Activated naive CD4-positive, alpha-beta T cell treated with anti-CD3 and anti-CD28 coated beads for 36 hours (primary cell): ENCODE measurements at places on chromosomes 1 and 21. TPM values are rescaled to one million over a fixed set of nuclear protein-coding genes. Genes with fewer than 3 reads are reported as not detected.

- DNase-seq, result no peak
These were observed 250.9 kb upstream of the PBX1 start for GRCh38 chr1:164308101-164308500.

DNA sequence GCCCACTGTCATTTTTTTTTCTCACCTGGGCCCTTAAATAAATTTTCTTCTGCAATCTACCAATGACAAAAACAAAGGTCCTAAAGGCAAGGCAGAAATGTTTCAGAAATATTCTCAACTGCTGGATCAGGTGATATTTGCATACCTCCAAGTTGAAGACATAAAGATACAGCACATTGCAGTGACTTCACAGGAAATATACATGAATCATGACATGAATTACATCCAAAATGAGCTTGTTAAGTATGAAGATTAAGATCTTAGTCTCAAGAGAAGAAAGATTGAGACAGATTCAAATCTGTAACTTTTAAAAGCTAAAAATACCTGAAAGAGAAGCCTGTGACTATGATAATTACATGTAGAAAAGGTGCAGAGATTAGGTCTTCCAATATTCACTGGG, 207.8 kb downstream of the SIPA1L2 start:
- no peak for DNase-seq

- no peak for DNase-seq
These were observed 6.5 kb downstream of the CACHD1 start for GRCh38 chr1:64476251-64476952.

GRCh38 chr1:239733995-239734394, 347.6 kb downstream of the CHRM3 start:
- DNase-seq, result no peak

DNA sequence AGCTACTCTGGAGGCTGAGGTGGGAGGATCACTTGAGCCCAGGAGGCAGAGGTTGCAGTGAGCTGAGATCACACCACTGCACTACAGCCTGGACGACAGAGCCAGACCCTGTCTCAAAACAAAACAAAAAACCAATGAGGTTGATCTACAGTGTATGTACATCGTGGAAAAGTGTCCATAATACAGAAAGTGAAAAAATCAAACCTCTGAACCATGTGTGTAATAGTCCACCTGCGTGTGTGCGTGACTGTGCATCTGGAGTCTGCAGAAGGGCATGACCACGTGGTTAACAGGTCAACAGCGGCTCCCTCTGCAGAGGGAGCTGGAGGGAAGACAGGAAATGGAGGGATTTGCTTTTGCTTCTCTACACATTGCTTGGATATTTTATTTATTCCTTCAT, 32.4 kb upstream of the ENO1 start:
- DNase-seq, result no peak

DNA sequence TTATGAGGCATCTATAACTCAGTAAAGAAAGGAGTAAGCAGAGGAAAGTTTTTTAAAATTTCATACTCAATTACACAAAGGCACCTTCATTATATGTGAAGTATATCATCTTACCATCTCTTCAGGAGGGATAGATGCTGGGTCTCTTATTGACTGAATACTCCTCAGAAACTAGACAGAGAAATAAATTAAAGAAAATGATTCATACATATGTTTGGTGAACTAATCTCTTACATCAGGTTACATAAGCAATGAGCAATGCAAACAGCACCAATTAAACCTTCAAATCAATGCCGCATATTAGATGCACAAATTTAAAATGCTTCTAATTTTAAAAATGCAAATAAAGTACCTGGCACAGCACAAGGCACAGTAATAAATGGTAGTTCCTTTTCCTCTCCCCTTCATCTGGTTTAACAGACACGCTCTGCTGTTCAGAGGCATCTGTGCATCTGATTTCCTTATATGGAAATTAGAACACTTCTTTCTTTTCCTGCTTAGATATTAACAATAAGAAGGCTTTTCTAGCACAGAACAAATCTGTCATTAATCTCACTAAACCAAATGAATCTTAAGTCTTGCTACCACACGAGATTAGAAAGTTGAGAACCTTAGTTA, 20.0 kb downstream of the SCYL3 start:
- no peak for DNase-seq

- no peak for DNase-seq
These were observed 277.6 kb downstream of the PLPP3 start for GRCh38 chr1:56301791-56302190.

- DNase-seq, result no peak
These were observed 57.4 kb downstream of the PTPRC start for GRCh38 chr1:198696211-198696610.

DNA sequence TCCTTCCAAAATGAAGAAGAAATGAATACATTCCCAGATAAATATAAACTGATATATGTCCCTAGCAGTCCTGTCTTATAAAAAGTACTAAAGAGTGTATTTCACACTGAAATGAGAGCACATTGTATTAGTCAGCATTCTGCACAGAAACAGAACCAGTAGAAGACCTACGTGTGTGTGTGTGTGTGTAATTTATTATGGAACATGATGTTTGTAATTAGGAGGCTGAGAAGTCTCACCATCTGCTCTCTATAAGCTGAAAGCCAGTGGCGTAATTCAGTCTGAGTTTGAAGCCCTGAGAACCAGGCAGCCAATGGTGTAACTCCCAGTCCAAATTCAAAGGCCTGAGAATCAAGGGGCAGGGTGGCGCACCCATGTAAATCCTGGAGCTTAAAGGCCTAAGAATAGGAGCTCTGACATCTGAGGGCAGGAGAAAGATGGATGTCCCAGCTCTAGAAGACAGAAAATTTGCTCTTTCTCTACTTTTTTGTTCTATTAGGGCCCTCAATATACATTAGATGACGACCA, 146.5 kb upstream of the LYPLAL1 start:
- no peak for DNase-seq

DNA sequence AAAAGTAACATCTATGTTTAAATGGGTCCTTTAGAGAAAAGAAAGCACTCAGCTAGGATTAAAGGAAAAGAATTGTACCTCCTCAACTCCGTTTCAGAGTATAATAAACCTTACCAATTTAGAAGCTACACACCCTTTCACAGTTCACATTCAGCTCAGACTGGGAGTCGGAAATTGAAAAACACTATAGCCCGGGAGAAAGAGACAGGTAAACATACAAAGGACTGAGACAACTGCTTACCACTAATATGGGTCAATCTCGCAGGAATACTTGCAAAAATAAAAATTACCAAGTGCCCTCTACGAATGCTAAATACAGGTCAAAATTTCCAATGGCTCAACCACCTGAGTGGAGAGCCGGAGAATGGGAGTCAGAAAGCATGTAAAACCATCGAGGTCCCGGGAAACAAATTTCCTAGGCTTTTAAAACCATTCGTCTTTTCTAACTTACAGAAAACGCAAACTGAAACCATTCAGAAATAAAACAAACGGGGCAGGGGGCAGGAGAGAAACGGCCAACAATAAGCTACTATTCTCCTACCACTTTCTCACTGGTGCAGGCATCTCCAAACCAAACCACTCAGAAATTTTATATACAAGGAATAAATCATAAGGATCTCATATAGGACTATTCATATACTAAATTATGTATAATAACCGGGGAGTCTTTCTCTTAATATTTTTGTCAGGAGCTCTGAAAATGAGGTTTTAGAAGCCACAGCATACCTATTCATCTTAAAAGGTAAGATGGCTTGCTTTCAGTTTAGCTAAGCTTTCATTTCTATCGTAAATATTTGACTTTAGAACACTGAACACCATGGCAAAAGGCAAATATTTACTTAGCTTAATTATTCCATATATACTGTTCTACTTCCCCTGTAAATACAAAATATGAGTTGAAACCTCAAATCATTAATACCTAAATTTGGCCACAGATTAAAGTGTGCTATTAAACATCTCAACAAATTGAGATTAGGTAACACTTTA, 136.5 kb downstream of the RERE start:
- no peak for DNase-seq

DNA sequence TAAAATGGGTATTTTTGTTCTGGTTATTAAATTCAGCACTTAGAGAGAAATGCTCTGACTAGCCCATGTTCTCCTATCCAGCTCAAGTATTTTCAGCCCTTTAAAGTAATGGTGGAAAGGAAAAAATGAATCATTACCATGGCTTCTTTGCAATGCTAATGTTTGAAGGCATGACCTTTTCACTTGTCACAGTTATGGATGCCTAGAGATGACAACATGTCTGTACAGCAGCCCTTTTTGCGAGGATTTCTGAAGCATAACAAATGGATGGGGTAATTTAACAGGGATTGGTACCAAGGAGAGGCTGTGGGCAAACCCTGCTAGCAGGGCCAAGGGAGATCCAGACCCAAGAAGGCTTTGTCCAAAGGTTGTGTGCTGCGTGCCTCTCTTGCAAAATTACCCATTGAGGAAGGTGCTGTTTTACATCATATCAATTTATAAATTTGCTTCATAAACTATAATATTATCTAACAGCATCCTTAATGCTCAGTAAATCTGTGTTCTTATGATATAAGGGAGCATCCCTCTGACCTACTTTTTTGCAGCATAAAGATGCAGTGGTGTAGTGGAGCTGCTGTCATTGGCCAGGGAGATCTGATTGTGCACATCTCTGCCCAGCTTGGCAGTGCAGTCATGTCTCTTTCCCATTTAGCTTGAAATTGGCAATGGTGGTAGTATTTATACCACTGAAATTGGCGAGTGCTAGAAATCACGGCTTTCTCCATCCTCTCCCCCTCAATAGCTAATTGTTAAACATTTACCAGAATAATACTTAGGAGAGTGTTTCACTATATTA, 327.1 kb downstream of the PCP4 start:
- DNase-seq, result no peak

GRCh38 chr21:45818276-45818903, 163.2 kb upstream of the COL6A1 start:
- no peak for DNase-seq

DNA sequence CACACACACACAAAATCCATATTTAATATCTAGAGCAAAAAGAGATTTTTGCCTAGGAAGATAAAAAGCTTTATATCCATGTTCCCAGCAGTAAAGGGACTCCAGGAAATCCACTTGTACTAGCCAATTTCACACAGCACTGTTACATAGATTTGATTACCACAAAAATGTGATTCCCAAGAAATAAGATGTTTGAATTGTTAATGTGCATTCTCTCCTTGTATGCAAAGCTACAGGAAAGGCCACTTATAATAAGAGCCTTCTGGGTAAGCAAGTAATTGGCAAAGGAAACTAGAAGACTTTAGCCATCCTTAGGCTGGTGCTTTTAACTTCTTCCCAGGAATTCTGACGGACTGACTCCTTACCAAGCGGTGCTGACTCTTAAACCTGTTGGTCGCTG, 89.3 kb downstream of the LBR start:
- no peak for DNase-seq

DNA sequence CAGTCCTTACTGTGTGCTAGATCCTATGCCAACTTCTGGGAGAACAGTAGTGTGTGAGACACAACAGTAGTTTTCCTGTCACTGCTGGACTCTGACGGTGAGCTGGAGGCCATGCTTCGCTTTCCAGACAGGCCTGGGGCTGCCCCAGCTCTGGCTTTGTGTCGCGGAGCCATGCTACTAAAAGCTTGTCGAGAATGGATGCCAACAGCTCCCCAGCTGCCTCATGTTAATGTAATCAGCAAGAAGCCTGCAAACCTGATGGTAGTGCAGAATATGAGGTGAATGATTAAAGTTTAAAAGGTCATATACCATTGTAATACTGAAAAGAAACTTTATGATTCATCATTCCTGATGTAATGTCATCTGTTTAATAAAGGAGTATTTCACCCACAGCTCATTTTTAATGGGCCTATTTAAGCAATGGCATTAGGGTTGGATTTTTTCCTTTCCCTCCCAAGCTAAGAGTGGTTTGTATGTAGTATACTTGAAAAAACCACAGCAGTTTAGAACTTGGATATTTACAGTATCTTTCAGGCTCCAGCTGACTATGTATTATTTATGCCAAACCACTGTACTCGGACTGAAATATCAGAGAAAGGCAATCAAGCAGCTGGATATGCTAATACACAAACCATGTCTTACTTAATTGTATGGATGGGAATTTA, 343.0 kb downstream of the NUF2 start:
- DNase-seq, result no peak

- no peak for DNase-seq
These were observed 40.4 kb downstream of the TRIM11 start for GRCh38 chr1:228366062-228366865.

GRCh38 chr1:18820791-18821641, 38.4 kb downstream of the TAS1R2 start:
- DNase-seq, result peak; percentile 81

DNA sequence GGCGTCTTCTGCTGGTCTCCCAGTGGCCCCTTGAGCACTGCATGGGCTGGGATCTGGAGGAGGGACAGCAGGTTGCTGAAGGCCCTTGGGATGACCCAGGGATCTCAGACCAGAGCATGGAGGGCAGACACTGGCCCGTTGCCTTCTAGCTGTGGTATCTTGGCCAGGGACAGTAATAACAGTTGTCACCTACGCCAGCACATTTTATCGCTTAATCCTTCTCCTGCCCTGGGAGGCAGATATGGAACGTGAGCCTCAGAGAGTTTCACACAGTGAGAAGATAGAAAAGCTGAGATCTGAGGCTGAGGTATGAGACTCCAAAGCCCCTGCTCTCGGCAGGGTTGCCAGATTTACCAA, 40.1 kb upstream of the RD3 start:
- no peak for DNase-seq

DNA sequence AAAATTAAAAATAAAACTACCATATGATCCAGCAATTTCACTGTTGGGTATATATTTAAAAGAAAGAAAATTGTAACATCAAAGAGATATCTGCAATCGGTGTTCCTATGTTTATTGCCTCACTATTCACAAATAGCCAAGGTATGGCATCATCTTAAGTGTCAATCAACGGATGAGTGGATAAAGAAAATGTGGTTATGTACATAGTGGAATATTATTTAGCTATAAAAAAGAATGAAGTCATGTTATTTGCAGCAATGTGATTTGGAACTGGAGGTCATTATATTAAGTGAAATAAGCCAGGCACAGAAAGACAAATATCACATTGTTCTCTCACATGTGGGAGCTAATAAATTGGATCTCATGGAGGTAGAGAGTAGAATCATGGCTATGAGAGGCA, 76.3 kb downstream of the RD3 start:
- DNase-seq, result no peak

GRCh38 chr1:42824481-42825035, 7.4 kb upstream of the SVBP start:
- no peak for DNase-seq

GRCh38 chr21:41961282-41961701, 7.5 kb upstream of the C2CD2 start:
- no peak for DNase-seq

GRCh38 chr1:53697721-53698383, 41.1 kb downstream of the GLIS1 start:
- DNase-seq, result no peak

GBP7 gene
- total RNA-seq, result not detected

STUM gene
- not detected for total RNA-seq

AGO3 gene
- total RNA-seq, result 28.2 TPM

DISP1 gene
- 0.94 TPM for total RNA-seq

C1QA gene
- not detected for total RNA-seq

LCE3D gene
- not detected for total RNA-seq

INPP5B gene
- 30.4 TPM for total RNA-seq

PAQR6 gene
- 3.7 TPM for total RNA-seq

CCDC185 gene
- total RNA-seq, result not detected

QSOX1 gene
- 31.9 TPM for total RNA-seq
